ENCODE measurements at places on chromosomes 7 and 10. TPM values are rescaled to one million over a fixed set of nuclear protein-coding genes. Genes with fewer than 3 reads are reported as not detected.

- no peak for DNase-seq
These were observed 41.5 kb downstream of the ANKMY2 start for GRCh38 chr7:16604054-16604453.

TMEM178B gene
- 0.12 TPM for total RNA-seq

ANKRD61 gene
- not detected for total RNA-seq

SPOCK2 gene
- 0.32 TPM for total RNA-seq

NODAL gene
- 0.49 TPM for total RNA-seq

GSTO2 gene
- 0.28 TPM for total RNA-seq

DNA sequence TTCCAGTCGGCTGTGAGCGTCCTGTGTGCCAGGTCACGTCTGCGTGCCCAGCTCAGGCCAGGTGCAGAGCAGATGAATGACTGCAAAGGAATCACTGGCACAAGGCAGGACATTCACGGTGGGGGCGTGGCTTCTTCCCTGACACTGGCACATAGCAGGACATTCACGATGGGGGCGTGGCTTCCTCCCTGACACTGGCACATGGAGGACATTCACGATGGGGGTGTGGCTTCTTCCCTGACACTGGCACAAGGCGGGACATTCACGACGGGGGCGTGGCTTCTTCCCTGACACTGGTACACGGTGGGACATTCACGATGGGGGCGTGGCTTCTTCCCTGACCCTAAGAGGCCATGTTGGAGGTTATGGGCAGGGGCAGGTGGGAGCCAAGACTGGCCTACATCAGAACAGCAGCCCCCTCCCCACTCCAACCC, 64.3 kb downstream of the MYL10 start:
- DNase-seq = peak; percentile 57

HILPDA gene
- 11.8 TPM for total RNA-seq

- DNase-seq = peak; percentile 60
These were observed 1.3 kb upstream of the GRK5 start for GRCh38 chr10:119205894-119206602.

DNA sequence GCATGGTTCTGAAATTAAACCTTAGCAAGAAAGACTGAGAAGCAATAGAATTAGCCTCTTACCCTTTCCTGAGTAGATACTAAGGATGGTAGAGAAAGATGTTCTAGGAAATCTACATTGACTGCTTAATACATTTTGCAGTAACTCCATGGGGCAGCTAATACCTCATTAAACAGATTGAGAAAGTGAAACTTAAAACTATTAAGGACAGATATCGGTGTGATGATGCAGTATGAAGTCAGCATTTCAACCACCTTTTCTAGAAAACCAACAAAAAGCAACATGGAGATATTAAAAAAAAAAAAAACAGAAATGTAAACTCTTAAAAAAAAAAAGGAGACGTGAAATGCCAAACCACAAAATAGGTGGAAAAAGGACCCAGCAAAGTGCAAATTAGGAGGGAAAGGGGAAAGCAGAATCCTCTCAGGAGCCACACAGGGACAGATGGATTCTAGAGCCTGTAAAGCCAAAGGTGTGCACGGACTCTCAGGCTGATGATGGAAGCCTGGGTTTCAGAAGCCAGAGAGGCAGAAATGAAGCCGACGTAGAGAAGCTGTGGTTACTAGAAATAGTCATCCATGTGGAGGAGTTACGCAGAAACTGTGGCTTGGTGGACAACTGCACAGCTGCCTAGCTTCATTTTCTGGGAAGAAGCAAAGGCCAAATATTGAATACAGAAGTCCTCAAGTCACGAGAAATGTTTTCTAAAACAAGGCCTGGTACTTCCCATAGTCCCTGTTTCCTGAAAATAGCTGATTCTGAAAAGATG, 38.1 kb upstream of the GPR141 start:
- no peak for DNase-seq

DNA sequence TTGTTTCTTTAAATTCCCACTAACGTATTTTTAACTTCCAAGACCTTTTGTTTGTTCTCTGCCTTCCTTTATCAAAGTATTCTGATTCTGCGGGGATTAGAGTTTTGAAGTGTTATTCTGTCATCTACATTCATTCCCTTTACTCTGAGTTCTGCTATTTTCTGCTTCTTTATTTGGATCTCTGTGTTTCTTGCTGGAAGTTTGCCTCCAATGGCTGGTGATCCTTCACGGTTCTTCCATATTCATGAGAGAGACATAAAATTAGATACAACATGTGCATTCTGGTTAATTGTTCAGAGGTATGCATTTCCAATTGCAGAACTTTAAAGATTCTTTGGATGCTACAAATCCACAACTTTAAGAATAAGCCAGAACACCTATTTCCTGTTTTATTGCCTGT, 244.7 kb upstream of the ADARB2 start:
- no peak for DNase-seq

- no peak for DNase-seq
These were observed 122.7 kb downstream of the RAPGEF5 start for GRCh38 chr7:22234227-22234626.

ZC3HAV1L gene
- not detected for total RNA-seq

C10orf53 gene
- total RNA-seq = not detected

SNX13 gene
- 36.0 TPM for total RNA-seq

DNA sequence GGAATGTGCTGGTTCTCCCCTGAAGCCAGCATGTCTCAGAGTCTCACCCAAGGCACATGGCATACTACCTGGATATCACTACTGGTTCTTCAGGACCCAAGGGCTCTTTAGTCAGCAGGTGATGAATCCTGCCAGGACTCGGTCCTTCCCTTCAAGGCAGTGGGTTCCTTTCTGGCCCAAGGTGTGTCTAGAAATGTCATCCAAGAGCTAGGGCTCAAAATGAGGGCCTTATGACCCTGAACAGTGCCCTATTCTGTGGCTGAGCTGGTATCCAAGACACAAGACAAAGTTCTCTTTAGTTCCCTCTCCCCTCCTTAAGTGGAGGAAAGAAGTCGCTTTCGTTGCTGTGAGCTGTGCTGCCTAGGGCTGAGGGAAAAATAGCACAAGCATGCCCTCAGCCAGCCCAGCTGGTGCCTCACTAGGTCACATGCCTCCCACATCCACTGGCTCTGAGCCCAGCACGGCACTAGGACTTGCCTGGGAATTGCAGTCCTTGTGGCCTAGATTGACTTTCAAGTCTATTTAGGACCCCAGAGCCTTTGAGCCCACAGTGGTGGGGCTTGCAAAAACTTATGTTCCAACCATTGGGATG, 106.0 kb downstream of the BMS1 start:
- DNase-seq = no peak

DNA sequence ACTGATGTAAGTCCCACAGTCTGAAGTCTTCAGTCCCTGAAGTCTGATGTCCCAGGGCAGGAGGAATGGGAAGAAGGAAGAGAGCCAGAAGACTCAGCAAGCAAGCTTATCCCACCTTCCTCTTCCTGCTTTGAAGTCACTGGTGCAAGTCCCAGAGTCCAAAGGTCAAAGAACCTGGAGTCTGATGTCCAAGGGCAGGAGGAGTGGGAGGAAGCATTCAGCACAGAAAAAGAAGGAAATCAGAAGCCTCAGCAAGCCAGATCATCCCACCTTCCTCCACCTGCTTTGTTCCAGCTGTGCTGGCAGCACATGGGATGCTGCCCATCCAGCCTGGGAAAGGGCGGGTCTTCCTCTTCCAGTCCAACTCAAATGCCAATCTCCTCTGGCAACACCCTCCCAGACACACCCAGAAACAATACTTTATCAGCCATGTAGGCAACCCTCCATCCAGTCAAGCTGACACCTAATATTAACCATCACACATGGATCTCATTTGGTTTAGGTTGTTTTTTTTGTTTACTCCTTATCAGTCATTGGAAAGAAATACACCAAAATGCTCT, 50.9 kb downstream of the ADAM12 start:
- DNase-seq = no peak

CYP3A5 gene
- not detected for total RNA-seq

LIPM gene
- total RNA-seq = not detected

- DNase-seq = no peak
These were observed 3.5 kb downstream of the ARID5B start for GRCh38 chr10:61904733-61905725.

VSTM2A gene
- not detected for total RNA-seq

ITPRIP gene
- total RNA-seq = 14.1 TPM

DNA sequence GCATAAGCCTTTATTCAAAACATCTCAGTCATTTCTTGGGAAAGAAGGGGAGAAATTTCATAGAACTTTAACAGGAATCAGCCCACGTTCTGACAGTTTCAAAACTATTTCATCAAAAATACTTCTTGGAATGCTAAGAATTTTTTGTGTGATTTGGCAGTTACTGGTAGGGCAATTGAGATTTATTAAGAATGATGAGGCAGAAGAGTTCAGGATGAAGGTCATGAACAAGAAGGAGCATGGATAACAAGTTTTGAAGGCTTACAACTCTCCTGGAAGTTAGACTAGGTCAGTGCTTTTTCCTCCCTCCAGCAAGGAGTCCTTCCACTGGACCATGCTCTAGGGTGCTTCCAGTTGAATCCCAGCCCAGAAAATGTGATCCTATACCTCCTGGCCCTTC, 569.9 kb downstream of the ANKRD7 start:
- DNase-seq = no peak

GRCh38 chr7:140876519-140877248, 48.0 kb downstream of the BRAF start:
- no peak for DNase-seq

- DNase-seq = no peak
These were observed 8.4 kb upstream of the TMEM254 start for GRCh38 chr10:80070057-80070456.

DNA sequence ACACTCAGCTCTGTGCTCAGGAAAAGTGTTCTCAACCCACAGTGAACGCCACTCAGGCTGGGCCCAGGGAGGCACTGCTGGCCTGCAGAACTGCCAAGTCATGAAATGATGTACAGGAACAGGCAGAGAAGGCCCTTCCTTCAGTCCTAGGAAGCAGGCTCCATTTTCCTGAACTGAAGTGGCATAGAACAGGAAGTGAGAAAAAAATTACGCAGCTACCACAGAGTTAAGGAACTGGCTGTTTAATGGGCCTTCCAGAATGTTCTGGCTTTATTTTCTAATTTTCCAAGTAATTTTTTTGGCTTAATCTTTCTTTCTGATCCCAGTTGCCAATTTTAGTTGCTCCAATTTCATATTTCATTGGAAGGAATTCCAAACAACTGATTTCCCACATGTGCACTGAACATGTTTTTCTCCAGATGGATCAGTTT, 39.3 kb downstream of the LRRC18 start:
- DNase-seq = no peak

UBTD1 gene
- total RNA-seq = 38.2 TPM

DNA sequence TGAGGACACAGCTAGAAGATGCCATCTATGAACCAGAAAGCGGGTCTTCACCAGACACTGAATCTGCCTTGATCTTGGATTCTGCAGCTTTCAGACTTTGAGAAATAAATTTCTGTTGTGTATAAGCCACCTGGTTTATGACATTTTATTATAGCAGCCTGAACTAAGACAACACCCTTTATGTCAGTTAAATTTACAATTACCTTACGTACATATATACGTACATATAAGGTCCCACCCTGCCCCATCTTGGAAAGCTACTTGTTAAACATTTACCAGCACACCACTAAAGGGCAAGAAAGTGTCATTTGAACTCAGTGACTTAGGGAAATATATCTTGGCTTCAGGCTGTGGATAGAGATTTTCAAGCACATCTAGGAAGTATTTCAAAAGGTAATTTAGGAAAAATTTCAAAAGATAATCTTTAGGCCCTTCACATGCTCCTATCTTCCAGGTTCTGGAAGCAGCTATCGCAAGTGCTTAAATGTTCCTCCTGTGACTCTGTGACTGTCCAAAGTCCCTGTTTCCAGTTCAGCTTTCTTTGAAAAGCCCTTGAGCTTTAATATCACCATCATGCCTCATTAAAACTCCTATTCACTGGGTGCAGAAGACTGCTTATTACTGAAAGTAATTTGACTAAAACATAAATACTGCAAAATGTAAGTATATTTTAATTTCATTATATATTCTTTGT, 9.6 kb upstream of the SRI start:
- no peak for DNase-seq

POMZP3 gene
- total RNA-seq = 7.6 TPM

- no peak for DNase-seq
These were observed 21.9 kb upstream of the CDCA7L start for GRCh38 chr7:21967598-21968003.

GRCh38 chr10:9379183-9379582, 1324.7 kb downstream of the GATA3 start:
- DNase-seq = no peak

GRCh38 chr7:1761097-1761496, 91.0 kb downstream of the ELFN1 start:
- peak; percentile 36 for DNase-seq

GRCh38 chr10:327889-328852, 192.9 kb downstream of the ZMYND11 start:
- no peak for DNase-seq

ZPBP gene
- total RNA-seq = not detected

IMMP2L gene
- total RNA-seq = 6.1 TPM

DNA sequence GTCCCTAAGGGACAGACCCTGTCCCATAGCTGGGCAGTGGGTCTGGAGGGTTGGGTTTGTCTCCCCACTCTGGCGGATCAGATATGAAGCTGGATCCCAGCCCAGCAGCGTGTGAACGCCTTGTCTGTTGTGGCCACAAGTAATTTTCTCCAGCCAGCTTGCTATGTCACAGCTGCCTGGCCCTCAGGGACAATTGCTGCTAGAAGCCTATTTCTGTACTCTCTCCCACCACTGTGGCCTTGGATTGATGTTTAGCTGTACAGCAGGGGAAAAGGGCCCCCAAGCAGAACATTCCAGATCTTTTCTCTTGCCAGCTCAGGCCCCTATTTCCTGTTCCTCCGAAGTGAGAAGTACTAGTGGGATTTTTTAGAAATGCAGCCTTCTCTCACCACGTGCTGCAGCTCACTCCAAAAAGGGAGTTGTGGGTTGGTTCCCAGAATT, 53.5 kb upstream of the WAC start:
- DNase-seq = no peak

GRCh38 chr7:116431787-116432526, 67.6 kb upstream of the CAV2 start:
- DNase-seq = no peak

SHTN1 gene
- total RNA-seq = 24.7 TPM

GRCh38 chr10:107687701-107688100, 523.2 kb upstream of the SORCS1 start:
- DNase-seq = no peak

- no peak for DNase-seq
These were observed 49.2 kb upstream of the FGFR2 start for GRCh38 chr10:121647401-121647800.

MYL10 gene
- 5.1 TPM for total RNA-seq
